Fibroblast of skin of left quadriceps (primary cell): ENCODE measurements at places on chromosomes 2 and 18.

GRCh38 chr2:3354986-3355385 is 22.6 kb downstream of the EIPR1 start:
- DNase-seq = no peak

GRCh38 chr2:7707723-7708122 is 790.5 kb downstream of the RNF144A start:
- peak; percentile 63 for DNase-seq

- no peak for DNase-seq
Measured at GRCh38 chr2:102442967-102443828, 20.2 kb downstream of the IL18RAP start.

DNA sequence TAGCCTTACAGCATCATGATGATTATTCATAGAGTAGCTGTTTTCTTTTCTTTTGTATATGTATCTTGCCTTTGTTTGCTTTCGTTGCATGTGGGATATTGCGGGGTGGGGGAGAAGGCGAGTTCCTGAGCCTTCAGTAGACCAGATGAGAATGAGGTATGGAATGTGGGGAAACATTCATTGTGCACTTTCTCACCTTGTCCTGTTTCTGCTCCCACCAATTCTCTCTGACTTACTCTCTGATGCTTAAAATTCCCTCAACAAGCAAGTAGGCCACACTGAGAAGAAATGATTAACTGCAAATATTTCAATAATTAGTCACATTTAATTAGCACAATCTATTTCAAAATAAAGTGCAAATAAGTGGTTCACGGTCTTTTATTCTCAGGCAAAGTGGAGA is 31.0 kb downstream of the GKN2 start:
- DNase-seq = no peak

GRCh38 chr18:69085951-69086350 is 288.1 kb downstream of the CCDC102B start:
- DNase-seq = no peak

- no peak for DNase-seq
Measured at GRCh38 chr2:225497166-225497565, 97.7 kb downstream of the NYAP2 start.

- no peak for DNase-seq
Measured at GRCh38 chr2:221610255-221610654, 38.2 kb upstream of the EPHA4 start.

GRCh38 chr18:5571666-5572065 is 27.9 kb upstream of the EPB41L3 start:
- no peak for DNase-seq

- DNase-seq = no peak
Measured at GRCh38 chr2:55049821-55050099, 491 bp downstream of the RTN4 start.

- DNase-seq = no peak
Measured at GRCh38 chr2:230925879-230926765, 1.1 kb upstream of the GPR55 start.

DNA sequence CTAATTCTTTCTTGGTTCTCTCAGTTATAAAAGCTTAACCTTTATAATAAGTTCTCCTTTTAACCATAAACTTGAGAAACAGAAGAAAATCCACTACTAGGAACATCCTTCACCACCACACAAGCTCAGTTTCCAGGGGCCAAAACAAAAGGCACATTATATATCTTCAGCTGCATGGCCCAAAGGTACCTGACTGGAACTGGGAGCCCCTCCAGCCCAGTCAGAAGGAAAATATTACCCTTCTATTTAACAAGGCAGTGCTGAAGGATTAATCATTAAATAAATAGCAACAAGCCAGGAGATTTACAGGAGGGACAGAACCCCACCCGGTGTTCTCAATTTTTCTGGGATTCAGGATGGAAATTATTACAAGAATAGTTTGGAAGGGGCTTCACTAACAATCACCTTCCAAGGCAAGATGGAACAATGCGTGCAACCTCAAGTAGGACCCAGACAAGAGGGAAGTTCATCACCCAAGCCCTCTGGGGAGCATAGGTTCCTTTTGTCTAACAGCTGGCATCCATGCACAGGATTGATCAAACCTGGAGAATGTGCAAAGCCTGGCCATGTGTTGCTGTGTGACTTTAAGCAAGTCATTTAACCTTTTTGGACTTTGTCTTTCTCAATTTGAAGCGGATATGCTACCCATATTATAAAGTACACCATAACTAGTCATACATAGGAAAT is 159.6 kb upstream of the SETBP1 start:
- DNase-seq = no peak

DNA sequence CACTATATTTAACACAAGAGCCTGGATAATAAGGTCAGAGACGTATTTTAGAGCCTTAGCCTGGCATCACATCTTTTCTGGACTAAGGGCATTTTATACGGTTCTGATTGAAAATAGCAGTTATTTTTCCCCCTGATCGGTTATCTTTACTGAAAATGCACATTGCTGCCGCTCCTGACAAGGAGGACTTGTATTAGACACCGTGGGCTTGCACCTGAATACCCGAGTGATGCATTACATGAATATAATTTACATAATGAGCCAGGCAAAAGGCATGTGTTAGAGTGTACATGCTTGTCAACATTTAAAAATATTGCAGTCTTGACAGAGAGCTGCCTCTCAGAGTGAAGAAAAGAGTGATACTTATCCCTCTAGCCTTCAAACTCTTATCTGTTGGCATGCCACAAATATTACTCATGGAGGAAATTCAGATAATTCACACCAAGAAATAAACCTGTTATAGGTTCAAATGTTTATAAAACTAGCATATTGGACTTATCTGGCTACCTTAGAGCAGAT is 470.5 kb upstream of the ETAA1 start:
- no peak for DNase-seq
